ENCODE measurements at places on chromosomes 7 and 10. TPM values are rescaled to one million over a fixed set of nuclear protein-coding genes. Genes with fewer than 3 reads are reported as not detected.

DNA sequence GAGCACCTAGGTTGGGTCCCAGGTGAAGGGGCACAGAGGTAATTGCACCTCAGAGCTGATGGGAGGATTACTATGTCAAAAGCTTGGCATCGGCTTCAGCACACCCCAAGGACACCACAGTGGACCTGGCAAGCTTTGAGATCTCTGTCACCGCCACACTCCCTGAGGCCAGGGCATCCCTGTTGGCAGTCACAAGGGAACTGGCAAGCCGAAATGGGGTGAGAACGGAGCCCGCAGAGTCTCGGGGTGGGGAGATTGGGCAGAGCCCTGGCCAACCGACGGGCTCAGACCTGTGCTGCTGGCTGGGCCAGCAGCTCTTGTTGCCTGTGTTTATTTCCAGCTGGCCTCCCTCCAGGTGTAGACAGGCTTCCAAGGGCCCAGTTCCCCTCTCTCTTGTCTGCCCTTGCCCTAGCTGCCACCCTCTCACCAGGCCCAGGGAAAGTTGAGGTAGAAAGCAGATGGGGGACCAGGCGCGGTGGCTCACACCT is 2.5 kb downstream of the HSPB1 start:
- no peak for DNase-seq

DNA sequence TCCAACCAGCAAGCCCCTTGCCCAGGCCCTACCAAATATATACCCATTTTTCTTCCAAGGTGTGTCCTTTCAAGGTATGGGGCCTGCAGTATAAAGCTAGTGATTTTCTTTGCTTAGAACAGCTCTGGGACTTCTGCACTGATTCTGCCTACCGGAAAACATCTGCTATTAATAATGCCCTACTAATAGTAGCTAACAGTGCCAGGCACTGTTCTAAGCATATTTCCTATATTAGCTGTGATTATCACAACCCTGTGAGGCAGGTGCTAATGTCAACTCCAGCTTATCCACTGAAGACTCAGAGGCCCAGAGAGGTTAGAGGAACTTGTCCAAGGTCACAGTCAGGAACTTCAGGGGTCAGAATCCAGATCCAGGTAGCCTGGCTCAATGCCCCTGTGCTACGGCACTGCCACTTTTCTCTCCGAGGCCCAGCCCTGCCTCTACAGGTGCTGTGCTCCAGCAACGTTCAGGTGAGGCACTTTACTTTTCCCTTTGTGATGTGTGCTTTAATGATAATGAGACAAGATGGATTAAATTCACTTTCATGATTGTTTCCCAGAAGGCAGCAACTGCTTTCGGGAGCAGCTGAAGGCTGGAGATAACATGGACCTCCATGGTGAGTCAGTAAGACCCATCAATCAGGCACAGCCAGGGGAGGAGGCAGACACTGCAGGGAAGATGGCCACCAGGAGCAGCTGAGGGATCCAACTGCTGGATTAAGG is 26.7 kb downstream of the TAS2R41 start:
- no peak for DNase-seq

DNA sequence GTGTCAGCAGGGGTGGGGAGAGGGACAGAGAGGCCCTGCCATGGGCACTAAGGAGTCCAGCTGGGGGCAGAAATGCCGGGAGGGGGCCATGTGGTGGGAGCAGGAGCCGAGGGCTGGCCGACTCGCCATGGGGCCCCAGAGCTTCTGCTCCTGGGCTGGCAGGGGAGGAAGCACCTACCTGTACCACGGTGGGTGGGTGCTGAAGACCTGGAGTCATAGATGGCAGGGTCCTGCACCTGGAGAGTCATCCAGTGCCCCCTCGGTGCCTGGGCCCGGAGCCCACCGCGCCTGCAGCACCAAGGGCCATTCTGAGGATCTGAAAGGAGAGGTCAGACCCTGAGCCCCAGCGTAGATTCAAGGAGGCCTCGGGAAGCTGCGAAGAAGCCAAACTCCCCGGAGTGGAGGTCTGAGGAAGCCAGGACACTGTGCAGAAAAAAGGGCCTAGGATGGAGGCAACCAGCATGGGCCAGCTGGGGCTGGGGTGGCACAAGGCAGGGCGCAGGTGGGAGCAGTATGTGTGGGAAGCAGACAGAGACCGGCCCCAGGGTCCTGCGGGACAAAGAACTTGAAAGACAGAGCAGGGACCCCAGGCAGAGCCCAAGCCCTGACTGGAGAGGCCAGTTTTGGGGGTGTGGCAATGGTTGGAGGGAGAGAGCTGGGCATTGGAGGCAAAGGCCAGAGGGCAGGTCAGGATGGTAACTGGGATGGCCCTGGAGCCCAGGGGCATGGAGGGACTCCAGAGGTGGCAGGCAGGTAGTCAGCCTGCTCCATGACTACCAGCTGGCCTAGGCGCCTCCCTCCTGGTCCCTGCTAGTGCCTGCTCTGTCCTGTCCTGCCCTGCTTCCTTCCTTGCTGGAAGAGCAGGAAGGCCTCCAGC is 26.7 kb upstream of the SMARCD3 start:
- no peak for DNase-seq

DNA sequence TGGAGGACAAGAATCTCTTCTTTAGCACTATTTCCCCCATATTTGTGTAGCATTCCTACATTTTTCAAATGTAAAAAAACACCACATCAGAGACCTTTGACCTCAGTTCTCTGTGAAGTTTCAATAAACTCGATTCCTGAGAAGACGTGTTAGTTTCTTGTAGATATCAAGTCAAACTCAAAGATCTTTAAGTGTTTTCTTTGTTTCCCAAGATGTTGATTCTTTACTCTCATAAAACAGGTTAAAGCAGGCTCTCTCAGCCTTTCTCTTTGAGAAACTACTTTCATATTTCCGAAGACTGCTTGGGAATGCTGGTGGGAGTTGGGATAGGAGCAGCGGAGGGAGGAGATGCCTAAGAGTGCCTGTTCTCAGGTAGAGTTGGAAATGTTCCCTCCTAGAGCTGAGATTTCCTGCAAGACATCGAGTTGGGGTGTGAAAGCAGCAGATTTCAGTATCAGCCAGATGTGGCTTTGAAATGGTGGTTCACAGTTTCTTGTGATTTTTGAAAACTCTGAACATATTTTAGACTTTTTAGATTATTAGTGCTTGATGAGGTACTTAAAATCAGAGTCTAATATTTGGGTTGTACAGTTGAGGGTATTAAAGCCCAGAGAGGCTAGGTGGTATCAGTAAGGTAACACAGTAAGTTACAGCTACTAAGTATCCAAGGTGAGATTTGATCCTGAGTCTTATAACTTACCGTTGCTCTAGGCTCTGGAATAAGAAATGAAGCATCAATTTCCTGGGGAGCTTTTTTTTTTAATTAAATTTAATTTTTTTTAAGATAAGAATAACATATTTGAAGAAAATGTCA is 13.9 kb downstream of the ADK start:
- DNase-seq: no peak

The NPFFR1 gene
- total RNA-seq: not detected

The MICU1 gene
- 74.7 TPM for total RNA-seq

The COL26A1 gene
- total RNA-seq: 1.7 TPM

The VPS37D gene
- total RNA-seq: 4.5 TPM

All from Caki2 (cell line).